ENCODE measurements at places on chromosomes 5 and 9.

GRCh38 chr5:5006548-5006947, 133.6 kb upstream of the ADAMTS16 start:
- DNase-seq = no peak

GRCh38 chr5:143398451-143399237, 4.8 kb downstream of the NR3C1 start:
- no peak for DNase-seq

GRCh38 chr5:59528202-59528862, 365.2 kb downstream of the PDE4D start:
- DNase-seq = no peak

- DNase-seq = no peak
These were observed 126.0 kb downstream of the AGTPBP1 start for GRCh38 chr9:85615792-85616191.

DNA sequence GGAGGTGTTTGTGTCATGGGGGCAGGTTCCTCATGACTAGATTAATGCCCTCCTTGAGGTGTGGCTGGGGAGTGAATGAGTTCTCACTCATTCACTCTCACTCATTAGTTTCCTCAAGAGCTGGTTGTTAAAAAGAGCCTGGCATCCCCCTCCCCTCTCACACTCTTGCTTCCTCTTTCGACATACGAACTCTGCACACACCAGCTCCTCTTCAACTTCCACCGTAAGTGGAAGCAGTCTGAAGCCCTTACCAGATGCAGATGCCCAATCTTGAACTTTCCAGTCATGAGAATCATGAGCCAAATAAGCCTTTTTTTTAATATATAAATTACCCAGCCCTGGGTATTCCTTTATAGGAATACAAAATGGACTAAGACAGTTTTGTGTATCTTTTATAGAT, 82.5 kb downstream of the SPRY4 start:
- DNase-seq = no peak

DNA sequence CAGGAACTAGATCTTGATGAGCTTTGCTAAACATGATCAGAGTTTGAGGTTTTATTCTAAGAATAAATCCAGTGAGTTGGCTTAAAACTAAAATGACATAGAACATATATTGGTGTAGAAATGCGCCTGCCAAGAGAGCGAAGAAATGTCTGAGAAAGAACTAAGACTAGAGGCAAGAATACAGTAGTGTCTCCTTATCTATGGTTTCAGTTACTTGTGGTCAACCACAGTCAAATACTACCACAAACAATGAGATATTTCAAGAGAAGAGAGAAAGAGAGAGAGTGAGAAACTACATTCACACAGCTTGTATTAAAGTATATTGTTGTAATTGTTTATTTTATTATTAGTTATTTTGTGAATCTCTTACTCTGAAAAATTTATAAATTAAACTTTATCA, 254.4 kb upstream of the CDH10 start:
- DNase-seq = no peak

DNA sequence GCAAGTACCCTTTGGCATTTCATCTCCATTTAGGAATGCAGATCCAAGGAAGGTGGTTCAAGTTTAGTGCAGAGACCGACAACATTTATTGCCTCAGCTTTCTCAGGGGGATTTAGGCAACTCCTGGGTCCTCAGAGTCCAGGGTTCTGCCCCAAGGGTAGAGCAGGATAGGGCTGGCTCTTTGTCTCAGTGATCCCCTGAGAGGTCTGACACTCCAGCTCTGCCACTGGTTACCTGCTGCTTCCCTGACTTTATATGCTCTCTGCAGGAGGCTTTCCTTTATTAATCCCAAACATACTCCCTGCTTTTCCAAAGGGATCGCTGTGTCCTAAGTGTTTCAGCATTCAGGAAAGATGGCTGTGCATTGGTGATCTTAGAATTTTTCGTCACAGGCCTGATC, 37.2 kb downstream of the TRPC7 start:
- DNase-seq = no peak

DNA sequence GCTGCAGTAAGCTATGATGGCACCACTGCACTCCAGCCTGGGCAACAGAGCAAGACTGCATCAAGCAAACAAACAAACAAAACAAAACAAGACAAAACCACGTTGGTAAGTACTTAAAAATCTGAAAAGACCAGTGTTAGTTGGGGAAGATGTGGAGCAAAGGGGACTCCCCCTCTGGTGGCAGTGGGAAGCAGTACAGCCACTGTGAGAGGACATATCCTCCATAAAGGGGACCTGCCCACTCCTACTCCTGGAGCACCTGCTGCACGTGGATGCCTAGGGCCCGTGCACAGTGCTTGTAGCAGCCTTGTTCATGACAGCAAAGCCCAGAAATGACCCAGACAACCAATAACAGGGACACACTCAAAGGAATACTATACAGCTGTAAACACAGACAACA, 17.0 kb upstream of the IPPK start:
- no peak for DNase-seq

DNA sequence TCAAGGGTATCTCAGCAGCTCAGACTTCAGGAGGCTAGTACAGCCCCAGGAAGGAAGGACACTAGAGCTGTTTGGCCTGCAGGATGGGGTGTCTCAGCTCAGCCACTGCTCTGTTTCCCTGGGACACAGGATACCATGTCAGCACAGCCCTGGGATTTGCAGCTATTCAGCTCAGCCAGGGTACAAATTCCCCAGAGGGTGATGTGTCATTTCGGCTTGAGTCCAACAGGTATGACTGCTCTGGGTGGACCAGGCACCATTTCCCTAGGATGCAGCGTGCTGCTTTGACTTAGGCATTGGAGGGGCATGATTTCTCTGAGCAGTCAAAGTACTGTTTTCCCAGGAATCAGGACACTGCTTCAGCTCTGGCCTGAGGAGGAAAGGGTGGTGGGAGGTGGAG, 130.1 kb downstream of the ARSB start:
- no peak for DNase-seq

DNA sequence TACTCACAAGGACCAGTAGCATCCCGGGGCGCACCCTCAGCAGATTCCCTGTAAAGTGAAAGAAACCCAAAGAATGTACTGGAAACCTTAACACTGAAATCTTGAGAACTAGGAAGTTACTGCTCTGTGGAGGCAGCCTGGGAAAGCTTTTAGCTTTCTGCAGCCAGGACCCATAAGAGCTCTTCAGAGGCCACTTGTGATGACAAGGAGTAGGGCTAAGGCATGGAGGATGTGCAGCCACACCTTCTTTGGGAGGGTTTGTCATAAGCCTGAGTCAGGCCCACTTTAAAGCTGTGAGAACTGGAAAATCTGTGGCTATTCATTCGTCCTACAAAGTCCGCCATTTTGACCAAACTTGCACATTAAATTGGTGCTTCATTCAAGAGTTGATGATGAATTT, 291.1 kb upstream of the TLE4 start:
- DNase-seq = no peak

GRCh38 chr5:72760259-72760658, 56.2 kb upstream of the TNPO1 start:
- DNase-seq = no peak

DNA sequence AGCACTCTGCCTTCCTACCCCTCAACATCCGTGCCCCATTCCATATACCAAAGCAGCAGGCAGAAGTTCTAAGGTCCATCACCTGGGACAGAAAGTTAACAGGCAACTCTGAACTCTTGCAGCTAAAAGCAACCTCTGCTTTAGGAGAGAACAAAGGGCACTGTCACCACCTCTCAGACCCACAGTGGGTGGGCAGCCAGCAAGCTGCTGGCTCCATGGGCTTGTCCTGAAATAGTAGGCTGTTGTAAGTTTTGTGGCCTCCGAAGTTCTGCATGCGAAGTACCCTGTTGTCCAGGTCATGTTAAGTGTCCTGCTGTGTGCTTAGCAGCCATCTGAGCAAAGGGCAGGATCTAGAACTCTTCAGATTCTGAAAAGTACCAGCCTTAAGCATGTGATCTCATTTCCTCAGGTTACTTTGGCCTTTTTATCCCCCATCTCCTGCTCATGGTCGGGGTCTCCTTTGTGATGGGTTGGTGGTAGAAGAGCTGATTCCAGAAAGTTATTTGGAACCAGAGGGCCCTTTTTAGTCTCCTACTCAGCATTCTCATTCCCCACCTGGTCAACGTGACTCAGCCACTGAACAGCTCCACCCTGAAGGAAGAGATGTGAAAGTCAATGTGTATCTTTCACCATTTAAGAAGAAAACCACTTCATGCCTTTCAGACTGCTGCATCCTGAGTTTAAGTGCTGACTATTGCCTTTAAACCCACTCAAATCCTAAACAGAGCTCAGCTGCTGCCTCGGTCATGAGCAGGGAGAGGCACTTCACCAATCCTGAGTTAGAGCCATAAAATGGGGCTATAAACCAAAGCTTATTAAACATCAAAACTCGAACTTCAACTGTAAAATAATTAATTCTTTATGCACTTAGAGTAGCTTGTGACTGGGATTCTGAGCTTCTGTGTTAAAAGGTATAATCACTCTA, 121.4 kb downstream of the DPYSL3 start:
- no peak for DNase-seq

DNA sequence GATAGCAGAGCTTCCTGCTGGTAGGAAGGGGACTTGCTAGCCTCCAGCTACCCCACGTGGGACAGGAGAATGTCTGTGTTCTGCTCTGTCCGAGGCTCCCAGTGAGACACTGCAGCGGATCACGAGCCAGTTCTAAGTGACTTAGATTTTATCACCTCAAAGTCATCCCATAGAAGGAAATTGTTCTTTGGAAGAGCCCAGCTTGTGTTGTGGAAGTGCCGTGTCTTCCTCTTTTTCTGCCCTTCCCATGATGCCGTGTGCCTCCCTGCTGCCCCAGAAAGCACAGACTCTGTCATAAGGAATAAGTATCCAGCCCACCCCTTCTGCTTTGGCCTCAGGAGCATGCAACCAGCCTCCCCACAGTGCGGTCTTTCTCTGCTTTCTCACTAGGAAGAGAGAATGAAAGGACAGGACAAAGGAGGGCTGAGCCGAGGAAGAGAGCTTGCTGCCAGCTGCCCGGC, 35.6 kb downstream of the RUFY1 start:
- no peak for DNase-seq

- no peak for DNase-seq
These were observed 89.9 kb downstream of the BARX1 start for GRCh38 chr9:93865245-93865644.

DNA sequence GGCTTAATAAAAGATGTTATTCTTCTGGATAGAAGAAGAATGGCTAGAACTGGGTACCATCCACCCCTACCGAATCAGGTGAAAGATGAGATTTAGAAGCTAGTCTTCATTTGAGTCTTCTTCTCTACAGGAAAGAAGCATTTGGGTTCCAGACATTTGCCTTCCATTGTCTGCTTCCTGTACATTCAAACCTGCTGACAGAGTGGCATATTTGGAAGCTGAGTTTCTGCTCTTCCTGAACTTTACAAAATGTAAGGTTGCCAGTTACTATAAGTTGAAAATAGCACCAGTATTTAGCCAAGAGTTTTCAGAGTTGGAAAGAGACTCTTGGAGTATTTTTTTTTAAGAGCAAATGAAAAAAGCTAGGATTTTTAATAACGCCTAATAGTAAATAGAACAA, 525.4 kb upstream of the TLE4 start:
- no peak for DNase-seq

- no peak for DNase-seq
These were observed 59.5 kb upstream of the GGTA1 start for GRCh38 chr9:121559183-121559582.

DNA sequence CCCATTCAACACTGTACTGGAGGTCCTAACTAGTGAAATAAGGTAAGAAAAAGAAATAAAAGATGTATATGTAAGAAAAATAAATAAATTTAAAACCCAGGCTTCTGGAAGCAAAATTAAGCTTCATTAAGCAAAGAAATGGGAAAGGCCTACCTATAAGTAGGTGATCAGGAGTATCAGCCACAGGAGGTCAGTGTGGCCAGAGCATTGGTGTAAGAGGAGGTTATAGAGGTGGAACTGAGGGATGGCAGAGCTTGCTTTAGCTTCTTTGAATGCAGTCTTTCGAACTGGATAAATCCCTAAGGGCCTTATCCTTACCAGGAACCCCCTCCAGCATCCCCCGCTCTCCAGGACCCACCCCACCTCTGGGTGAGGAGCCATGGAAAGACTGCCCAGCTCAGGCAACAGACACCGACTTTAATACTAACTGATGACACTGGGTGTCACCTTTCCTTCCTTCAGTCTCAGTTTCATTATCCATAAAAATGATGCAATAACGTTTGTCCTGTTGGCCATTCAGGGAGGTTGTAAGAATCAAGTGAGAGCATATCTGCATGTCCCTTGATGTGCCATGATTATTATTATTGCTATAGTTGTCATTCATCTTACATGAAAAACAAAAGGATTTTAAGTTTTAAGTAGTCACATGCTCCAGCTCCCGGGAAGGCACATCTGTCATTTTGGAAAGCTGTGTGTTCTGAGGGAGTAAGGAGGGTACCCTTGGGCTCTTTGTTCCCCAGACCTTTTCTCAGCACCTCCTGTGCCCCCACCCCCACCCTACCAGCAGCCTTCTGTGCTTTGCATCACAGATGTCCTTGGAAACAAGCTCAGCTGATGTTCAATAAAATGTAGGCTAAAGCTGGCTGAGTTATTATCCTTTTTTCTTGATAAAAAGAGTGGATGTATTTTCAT, 50.8 kb upstream of the CTNNA1 start:
- no peak for DNase-seq

- DNase-seq = no peak
These were observed 87.4 kb upstream of the FAM169A start for GRCh38 chr5:74953554-74953936.

DNA sequence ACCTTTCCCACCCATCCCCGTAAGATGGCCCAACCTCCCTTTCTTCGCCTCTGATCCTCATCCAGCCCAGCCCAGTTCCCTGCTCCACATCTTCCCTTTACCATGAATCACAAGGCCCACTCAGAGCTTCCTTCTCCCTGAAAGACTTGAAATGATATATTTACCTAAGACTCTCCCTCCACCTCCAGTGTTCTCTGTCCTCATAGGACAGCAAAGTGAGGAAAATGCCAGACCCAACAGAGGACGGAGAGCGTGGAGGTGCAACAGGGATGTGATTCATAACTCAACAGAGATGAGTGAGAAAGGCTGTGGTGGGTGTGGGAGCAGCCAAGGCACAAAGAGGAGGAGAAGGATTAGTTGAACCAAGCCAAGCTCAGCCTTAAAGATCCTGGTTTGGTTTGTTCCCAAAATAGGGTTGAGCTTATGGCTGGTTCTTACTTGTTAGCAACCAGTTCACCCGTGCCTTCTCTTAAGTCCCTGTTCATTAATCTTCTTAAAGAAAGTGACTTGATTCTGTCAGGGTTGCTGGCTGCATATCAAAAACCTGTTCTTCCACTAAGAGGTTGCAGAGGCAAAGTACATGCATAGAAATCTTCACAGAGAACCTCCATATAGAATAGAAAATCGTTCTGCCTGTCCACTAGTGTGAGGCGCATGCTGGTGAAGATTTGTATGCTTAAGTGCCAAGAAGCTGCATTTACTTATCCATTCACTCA, 183.2 kb downstream of the ACTL7B start:
- DNase-seq = no peak

DNA sequence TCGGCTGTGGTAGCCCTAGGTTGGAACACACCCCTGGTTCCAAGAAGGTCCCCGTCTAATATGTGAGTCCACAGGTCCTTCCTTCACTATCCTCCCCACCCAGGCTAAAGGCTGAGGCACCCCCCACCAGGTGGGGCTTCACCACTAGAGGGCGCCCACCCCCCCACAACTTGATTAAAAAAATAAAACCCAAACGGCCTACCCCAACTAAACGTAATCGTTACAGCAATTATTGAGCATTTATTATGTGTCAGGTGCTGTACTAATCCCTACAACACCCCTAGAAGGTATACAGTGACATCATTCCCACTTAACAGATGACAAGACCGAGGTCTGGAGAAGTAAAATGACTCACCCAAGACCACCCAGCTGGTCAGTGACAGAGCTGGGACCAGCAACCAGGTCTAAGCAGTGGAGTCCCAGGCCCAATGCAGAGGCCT, 65.0 kb downstream of the FGF18 start:
- DNase-seq = no peak
